ENCODE measurements at places on chromosomes 5 and 9.

DNA sequence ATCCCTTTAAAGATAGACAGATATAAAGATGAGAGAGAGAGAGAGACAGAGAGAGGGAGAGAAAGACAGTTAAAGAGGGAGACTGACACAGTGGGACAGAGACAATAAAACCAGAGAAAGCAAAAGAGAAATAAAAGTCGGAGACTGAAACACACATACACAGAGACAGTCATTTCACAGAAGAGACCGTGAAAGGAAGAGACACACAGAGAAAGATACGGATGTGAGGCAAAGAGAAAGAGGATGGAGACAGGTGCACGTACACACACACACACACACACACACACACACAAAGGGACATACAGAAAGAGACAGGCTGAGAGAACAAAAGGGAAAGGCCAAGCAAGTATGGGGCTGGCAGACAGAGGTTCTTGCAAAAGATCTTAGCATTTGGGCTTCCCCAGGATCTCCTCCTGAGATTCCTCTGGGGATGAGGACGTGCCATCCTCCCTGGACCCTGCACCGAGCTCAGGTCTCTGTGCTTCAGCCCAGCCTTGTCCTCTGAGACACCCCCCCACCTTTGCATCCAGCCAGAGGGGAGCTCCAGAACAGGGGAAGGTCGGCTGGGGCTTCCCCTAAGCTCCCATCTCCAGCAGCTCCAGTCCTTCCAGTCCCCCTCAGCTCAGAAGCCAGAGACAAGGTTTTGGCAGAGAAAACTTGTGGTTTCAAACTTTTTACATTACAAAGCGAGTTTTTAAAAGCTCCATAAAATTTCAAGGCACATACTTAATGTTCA, 318.4 kb upstream of the PANK3 start:
- DNase-seq, result no peak

- no peak for DNase-seq
Measured at GRCh38 chr9:116697362-116697761, 10.3 kb downstream of the TRIM32 start.

GRCh38 chr5:142150431-142150830, 41.9 kb downstream of the NDFIP1 start:
- no peak for DNase-seq

- DNase-seq, result no peak
Measured at GRCh38 chr9:125644819-125645507, 62.0 kb downstream of the MAPKAP1 start.

DNA sequence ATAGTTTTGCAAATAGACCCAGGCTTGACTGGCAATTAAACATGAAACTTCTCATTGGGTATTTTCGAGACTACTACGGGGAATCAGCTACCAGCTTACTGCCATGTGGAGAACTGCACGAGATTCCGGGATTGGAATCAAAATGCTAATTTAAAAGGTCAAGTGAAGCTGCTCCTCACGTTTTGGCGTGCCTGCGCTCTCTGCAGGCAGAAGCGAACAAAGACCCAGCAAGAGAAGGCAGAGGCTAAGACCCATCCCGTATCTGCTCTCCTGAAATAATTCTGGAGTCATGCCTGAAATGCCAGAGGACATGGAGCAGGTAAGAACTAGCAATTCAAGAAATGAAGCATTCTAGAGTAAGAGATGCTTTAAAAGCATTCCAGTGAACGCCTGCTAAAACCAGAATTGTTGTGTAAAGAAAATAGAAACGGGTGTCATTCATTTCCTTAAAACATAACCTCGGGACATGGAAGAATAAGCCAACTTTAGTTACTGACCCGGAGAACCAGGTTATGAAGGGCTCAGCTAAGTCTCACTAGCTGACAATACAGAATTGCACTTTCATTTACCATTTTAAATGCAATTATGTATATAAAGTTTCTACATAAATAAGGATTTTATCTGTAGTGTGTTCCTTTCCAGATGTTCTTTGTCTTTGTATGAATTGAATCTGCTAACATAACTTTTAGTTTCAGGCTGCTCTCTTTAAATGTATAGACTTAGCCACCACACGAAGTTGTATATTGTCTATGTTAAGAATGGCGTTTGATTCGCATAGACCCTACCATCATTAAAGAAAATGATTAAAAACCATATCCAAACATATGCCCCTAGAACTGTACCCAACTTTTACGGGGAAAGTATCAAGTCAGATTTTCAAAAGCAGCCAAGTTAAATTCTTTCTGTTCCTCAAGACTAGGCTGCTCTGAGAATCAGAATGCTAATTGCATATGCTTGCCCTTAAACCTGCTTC, 2.0 kb upstream of the MAT2B start:
- DNase-seq, result peak; percentile 5

DNA sequence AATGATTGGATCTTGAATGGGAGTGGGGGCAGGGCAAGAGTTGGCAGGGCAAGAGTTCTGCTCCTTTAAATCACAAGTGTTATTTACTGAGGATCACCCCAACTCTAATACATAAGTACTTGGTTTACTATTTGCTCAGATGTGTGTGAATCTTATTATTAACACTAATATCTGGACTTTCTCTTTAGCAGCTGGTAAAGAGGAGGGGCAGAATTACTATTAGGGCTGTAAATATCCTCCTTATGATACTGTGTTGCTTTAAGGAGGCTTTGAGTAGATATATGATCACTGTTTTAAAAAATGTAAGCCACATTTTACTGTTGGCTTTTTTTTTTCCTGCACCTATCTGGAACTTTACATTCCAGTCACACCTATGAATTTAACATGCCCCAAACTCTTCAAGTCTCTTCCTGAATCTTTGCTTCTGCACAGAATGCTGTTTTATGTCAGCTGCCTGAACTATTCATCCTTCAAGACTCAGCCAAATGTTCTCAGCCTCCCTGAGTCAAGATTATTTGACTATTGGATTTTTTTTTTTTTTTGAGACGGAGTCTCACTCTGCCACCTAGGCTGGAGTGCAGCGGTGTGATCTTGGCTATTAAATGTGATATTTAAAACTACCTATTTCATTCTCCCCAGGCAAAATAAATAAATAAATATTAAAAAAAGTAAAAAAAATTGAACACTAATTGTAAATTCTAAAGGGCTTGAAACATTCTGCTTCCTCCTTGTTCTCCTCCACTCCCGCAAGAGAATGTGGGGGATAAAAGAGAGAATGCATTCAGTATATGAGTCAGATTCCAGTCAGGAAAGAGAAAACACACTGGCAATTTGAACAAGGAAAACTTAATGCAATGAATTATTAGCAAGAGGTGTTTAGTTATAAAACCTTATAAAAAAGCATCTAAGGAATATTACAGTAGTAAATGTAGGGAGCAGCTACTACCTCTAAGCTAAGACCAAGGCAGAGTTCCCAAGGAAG, 99.3 kb downstream of the FOCAD start:
- no peak for DNase-seq

- no peak for DNase-seq
Measured at GRCh38 chr9:95018099-95018936, 291.8 kb downstream of the AOPEP start.

DNA sequence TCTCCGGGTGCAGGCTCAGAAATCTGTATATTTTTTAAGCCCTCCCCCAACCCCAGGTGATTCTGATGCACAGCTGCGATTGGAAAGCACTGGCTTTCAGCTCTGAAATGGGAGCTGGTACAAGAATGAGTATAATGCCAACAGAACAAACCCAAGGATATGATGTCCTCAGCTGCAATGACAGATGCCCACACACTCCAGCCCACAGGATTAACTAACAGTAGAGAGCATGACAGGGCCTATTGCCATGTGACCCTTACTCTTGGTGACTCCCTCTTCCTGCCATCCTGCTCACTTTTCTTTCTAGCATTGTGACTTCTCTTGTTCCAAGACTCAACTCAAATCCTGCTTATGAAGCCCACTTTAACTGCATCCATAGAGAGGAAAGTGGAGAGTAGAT, 174.5 kb downstream of the FGF18 start:
- DNase-seq, result no peak

DNA sequence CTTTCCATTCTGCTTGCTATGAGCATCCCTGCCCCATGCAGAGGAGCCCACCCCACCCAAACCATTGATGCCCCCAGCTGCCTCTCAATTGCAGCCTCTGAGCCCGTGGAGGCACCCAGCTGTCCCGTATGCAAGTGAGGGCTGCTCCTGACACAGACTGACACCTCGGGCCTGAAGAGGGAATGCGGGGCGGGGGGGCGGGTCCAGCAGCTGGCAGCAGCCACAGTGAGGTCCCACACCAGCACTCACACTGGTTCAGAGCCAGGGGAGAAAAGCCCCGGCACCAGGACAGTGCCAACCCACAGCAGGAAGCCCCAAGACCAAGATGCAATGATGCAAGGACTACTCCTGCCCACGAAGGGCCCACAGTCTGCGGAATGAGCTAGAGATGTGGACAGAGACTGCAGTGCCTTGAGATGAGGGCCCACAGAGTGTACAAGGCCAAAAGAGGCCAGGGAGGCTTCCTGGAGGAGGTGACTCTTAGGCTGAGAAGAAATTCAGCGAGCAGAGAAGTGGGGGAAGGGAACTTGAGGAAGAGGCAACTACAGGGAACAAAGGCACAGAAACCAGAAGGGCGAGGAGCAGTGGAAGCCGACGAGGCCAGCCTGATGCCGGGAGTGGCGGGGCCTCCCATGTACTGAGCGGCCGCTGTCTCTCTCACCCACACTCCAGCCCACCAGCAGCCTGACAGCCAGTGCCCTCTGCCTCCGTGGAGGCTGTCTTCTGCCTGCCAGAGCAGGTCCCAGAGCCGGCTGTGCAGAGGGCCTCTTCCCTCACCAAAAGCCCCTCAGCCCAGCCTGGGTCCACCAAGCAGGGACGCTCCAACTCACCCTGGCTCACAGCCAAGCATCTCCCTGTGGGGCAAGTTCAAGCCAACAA, 9.2 kb downstream of the EEIG1 start:
- DNase-seq, result peak; percentile 91

- peak; percentile 4 for DNase-seq
Measured at GRCh38 chr5:122498163-122498562, 186.1 kb downstream of the SNCAIP start.

DNA sequence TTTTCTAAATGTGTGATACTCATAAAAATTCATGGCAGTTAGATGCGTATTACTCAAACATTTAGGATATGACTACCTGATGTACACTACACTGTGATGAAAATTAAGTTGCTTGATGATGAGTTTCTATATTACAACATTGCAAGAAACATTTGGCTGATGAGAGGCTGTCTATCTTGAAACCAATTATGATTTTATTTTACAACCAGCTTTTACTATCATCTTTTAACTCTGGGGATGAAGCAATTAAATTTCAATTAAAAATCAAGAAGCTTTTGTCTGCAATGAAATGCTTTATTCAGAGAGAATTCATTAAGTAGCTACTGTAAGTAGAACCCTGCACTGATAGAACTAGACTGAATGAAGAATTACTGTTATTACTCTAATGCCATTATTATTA, 500.4 kb downstream of the KCTD16 start:
- no peak for DNase-seq

GRCh38 chr5:168319774-168320173, 28.3 kb downstream of the WWC1 start:
- DNase-seq, result no peak

GRCh38 chr5:54634089-54634488, 116.5 kb downstream of the SNX18 start:
- DNase-seq, result no peak

DNA sequence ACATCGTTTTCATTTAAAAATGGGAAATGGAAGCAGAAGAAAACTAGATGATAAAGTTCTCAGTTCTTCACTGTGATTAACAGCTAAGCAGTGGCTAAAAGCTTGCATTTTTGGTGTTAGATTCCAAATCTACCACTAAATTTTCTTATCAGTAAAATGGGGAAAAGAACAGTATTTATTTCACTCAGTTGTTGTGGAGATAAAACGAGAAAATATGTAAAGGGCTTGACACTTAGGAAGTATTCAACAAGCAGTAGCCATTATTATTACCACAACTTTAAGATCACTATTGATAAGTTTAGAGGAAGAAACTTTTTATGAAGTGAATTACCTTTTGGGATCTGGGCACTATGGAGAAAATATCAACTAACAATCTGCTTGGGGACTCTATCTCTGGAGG, 4.5 kb downstream of the STOM start:
- no peak for DNase-seq

GRCh38 chr5:98735806-98736507, 37.5 kb upstream of the RGMB start:
- no peak for DNase-seq

DNA sequence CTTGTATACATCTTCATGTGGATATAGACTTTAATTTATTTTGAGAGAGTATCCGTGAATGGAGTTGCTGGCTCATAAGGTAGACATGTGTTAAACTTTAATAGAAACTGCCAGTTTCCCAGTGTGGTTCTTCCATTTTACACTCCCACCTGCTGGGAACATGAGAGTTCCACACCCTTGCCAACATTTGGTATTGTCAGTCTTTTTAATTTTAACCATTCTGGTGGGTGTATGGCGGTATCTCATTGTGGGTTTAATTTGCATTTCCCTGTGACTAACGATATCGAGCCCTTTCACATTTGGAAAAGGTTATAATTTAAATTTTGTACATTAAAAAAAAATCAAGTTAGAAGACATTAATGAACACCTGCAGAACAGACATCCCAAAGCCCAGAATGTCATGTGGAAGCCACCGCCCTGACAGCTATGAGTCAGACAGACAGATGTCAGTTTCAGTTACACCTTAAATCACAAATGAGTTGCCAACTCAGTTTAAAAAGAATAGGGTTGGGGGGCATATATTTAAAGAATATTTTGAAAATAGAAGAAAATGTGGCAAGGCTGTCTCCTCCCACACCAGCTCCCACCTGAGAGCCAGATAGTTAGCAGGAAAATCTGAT, 36.9 kb downstream of the ANKRD33B start:
- no peak for DNase-seq

DNA sequence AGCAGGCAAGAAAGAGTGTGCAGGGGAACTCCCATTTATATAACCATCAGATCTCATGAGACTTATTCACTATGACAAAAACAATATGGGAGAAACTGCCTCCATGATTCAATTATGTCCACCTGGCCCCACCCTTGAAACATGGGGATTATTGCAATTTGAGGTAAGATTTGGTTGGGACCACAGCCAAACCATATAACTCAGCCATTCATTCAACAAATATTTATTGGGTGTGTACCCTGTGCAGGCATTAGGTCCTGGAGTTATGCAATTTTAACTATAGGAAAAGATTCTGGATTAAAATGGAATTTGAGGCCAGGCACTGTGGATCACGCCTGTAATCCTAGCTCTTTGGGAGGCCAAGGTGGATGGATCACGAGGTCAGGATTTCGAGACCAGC, 124.2 kb upstream of the GAS1 start:
- DNase-seq, result no peak

GRCh38 chr9:71587576-71588362, 180.5 kb downstream of the CEMIP2 start:
- no peak for DNase-seq

- no peak for DNase-seq
Measured at GRCh38 chr5:112862085-112862484, 998 bp downstream of the SRP19 start.

- DNase-seq, result no peak
Measured at GRCh38 chr9:88733651-88734421, 198.9 kb downstream of the NXNL2 start.

DNA sequence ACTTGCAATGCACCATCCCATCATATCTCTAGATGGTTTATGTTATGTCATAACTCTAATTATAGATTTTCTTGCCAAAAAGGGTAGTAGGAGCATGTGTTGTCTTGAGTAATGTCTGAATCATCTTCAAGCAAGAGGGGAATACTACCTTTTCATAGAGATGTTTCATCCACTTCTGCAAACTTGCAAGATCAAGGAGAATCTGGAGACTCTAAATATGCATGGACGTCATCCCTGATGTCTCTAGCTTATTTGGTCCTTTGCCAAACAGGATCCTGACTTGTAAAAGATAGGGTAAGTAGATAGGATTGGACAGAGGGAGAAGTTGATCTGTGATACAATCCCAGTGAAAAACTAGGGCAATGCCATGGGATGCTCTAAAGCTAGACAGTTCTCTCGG, 246.5 kb downstream of the DMRTA1 start:
- no peak for DNase-seq
